Motor neuron (in vitro differentiated cells): ENCODE measurements at places on chromosomes 7 and 10. TPM values are rescaled to one million over a fixed set of nuclear protein-coding genes. Genes with fewer than 3 reads are reported as not detected.
A peak's percentile ranks its signal among the peaks of the same experiment; 100 is the strongest.

DNA sequence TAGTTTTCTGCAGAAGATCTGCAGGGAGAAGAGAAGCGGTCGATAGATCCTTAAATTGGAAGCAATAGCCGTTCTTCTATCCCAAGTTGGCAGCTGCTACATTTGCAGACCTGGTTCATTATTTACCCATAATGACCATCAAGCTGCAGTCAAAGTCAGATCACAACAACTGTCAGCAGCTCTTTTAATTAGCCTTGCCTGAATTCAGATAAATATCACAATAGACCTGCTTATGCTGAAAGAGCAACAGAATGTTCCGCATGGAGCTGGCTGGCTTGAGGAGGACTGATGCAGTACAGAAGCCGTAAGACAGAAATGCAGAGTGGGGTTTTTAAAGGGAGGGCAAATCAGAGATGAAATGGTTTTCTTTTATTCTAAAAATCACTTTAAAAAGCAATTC is 109.4 kb downstream of the HIBADH start:
- ATAC-seq: no peak

GRCh38 chr10:57506414-57507094 is 761.1 kb downstream of the IPMK start:
- no peak for ATAC-seq

GRCh38 chr7:114854369-114854768 is 67.5 kb upstream of the MDFIC start:
- no peak for ATAC-seq

PNLIPRP3 gene
- total RNA-seq: not detected in 2 replicates

HPSE2 gene
- total RNA-seq: 0.34 and 0.42 TPM in 2 replicates

GRCh38 chr10:47109906-47110305 is 190.1 kb upstream of the GDF10 start:
- no peak for ATAC-seq

GRCh38 chr10:23174074-23174976 is 17.8 kb upstream of the PTF1A start:
- no peak for ATAC-seq

DNA sequence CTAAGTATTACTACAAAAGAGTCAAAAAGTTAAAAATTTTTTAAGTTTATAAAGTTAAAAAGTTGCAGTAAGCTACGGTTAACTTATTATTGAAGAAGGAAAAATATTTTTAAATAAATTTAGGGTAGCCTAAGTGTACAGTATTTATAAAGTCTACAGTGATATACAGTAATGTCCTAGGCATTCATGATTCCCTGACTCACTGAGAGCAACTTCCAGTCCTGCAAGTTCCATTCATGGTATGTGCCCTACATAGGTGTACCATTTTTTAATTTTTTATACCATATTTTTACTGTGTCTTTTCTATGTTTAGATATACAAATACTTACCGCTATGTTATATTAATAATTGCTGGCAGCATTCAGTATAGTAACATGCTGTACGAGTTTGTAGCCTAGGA is 92.3 kb downstream of the CTNNA3 start:
- no peak for ATAC-seq

GRCh38 chr7:30412782-30413504 is 65.6 kb downstream of the NOD1 start:
- ATAC-seq: peak; percentile 70

TMEM72 gene
- 0.68 and 1.2 TPM in 2 replicates for total RNA-seq

DNA sequence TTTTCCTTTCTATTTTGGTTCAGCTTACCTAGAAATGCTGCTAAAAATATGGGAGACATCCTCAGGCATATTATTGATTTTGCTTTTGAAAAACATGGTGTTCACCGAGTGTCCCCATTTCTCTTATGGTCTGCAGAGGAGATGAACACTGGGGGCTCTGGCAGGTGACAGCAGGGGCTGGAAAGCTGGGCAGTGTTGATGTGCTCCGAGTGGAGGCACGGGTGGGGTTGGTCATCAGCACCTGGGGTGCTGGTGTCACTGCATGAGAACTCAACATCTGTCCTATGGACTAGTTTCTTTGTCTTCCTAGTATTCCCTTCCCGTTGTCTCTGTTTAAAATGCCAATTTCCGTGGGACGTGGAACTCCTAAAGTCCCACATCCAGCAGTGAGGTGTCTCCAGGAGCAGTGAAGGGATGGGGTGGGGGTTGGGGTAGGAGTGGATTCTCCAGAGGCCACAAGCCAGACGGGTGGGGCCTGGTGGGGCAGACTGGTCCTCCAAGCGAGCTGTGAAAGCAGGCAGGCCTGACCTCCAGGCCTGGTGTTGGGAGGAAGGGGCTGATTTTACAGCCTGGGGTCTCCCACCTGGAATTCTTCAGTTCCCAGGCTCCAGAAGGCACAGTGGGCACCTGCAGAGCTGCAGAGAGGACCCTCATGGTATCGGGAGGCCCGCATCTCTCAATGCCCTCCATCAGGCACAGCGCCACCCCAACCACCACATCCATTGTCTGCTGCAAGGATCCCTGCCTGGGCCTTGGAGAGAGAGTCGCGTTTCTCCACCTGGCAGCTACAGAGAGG is 24.4 kb downstream of the ZNF775 start:
- no peak for ATAC-seq

DNA sequence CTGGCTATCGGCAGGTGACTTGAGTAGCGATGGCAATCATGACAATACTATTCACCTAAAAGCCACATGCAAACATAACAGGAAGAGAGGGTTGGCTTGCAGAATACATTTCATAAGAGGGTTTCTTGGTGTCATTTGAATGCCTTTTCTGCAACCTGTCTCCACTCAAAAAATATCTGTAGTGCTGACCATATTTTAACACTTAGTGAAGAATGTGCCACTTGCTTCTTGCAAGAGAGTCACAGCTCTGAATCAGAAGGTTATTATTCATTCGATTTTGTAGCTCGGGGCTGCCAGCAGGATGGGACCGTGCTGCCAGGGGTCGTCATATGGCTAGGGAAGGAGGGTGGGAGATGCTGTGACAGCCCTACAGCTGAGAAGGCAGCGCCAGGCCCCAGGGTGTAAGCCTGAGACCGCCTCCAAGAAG is 152.0 kb upstream of the PITRM1 start:
- ATAC-seq: peak; percentile 56

GRCh38 chr10:63005246-63005645 is 127.9 kb upstream of the NRBF2 start:
- ATAC-seq: no peak

DNA sequence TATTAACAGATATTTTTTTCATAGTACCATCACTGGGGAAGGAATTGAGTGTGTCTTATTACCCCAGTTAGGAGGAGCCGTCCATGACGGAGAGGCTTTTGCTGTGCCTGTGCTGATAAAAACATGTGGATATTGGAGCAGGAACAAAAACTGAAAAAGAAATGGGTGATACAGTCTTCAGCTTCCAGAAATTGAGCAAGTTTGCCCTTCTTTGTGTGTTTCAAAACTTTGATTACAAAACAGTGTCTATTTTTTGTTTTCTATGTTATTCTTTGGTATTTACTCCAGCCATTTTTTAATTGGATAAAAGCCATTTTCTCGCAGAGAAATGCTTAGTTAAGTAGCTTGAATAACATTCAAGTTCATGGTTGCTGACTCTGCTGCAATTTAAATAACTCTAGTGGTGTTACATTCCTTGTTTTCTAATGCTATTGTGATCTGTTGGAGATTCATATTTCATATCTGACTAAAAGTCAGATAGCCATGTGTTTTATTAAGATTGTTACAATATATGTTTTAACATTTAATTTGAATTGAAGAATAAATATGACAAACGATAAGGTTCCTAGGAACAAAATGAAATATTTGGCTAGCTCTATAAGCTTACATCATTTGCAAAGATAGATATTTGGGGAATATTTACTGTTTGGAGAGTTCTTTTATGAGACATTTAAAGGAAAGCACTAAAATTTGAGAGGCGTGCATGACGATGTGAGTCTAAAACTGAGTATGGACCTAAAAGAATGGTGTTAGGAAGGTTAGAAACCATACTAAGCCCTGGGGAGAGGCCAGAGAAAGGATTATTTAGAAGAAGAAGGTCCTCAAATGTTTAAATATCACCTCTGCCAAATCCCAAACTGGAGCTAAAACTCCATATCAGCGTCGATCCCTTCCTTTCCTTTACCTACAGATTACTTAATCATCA is 747.3 kb upstream of the CELF2 start:
- ATAC-seq: no peak

GRCh38 chr10:19956516-19957032 is 140.3 kb downstream of the PLXDC2 start:
- no peak for ATAC-seq

DNA sequence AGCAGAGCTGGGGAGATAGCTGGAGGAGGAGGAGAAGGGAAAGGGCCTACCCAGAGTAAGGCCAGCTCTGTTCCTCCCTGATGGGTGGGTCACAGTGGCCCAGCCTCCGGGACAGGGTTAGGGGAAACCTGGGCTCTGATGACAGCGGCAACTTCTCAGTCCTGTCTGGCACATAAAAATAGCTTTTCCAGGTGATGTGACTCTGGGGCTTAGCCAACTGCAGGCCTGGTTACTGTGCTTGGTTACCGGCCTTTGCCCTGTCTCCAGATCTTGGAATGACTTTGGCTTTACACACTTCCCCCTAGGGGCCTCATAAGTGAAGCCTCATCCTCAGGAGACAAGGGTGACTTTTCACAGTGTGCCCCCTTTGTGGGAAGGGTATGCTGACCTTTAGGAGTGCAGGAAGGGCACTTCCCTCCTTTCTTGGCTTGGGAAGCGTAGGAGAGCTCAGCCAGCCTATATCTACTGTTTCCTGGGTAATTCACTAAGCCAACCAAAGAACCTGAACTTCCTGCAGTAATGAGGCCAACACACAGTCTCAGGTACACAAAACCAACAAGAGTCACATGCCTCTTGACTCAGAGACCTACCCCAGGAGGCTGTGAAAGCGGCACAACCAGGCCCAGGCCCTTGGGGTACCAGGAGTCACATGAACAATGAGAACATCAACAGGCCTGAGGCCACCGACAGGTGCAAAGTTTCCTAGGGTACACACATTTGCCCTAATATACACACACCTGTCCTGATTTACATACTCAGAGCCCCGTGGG is 11.7 kb upstream of the HILPDA start:
- no peak for ATAC-seq

ATP6V0E2 gene
- total RNA-seq: 107 and 114 TPM in 2 replicates

PPP1R3C gene
- total RNA-seq: 38.6 and 41.6 TPM in 2 replicates

- ATAC-seq: no peak
Measured at GRCh38 chr7:143877098-143877497, 24.9 kb downstream of the TCAF1 start.

GRCh38 chr7:84384417-84384816 is 189.8 kb upstream of the SEMA3A start:
- ATAC-seq: no peak

ADAM8 gene
- total RNA-seq: 0.94 and 1.8 TPM in 2 replicates

CAV2 gene
- total RNA-seq: 15.0 and 17.2 TPM in 2 replicates

- no peak for ATAC-seq
Measured at GRCh38 chr7:50448823-50449222, 1.3 kb downstream of the FIGNL1 start.

UCMA gene
- total RNA-seq: not detected in 2 replicates

DNA sequence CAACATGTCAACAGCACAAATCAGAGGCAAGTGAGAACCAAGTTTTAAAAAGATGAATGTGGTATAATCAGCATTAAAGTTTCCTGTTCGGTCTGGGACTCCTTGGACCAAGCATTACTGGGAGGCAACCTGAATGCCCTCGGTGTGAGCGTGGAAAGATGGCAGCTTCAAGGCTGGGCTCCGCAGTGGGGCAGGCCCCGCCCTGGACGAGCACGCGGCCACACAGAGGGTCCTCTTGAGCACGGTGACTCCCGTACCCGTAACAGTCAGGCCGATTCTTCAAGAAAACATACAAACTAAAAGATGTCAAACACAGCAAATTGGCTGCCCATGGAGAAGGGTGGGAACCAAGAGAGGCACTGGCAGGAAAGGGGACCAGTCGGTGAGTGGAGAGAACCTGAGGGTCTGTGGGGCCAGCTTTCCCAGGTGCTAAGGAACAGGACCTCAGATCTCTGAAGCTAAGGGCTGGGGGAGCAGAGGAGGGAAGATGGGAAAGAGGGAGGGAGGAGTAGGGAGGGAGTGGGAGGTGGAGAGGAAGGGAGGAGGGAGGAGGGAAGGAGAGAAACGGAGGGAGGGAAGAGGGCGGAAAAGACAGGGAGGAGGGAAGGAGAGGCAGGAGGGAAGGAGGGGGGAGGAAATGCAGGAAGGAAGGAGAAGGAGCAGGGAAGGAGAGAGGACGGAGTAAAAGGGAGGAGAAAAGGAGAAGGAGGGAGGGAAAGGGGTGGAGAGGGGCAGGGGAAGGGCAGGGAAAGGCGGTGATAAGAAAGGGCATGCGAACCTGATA is 71.2 kb upstream of the FAM20C start:
- ATAC-seq: no peak

DNA sequence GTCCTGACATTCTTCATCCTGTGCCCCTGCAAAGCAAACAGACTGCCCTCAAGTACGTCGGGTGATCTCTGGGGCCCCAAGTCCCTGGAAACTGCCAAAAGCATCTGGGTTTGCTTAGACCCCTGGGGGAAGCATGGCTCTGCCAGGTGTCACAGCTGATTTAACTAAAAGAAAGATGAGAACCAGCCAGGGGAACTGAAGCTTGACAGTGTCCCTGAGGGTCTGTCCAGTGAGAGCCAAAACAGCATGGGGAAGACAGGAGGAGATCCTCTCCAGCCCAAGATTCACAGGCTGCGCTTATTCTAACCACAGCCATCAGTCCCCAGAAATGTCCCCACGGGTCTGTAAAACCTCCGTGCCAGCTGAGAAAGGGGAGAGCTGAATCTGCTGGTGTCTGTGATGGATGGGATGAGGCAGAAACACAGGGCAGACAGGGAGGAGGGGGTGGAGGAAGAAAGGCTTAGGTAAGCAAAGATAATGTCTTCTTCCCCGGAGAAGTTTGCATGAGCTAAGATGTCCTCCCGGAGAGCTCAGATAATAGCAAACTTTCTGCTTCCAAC is 21.3 kb downstream of the CCDC3 start:
- no peak for ATAC-seq

DNA sequence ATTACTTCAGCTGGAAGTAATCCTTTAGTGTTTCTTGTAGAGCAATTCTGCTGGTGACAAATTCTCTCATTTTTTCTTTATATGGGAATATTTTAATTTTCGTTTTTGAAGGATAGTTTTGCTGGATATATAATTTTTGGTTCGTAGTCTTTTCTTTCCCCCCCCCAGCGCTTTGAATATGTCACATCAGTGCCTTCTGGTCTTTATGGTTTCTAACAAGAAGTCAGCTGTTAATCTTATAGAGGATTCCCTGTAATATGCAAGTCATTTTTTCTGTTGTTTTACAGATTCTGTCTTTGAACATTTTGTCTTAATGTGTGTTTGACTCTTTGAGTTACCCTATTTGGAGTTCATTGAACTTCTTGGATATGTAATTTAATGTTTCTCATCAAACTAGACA is 96.3 kb downstream of the SDK1 start:
- no peak for ATAC-seq

PRSS37 gene
- 0.23 and 0.47 TPM in 2 replicates for total RNA-seq

- ATAC-seq: no peak
Measured at GRCh38 chr7:38542156-38542555, 89.0 kb downstream of the AMPH start.

CUBN gene
- total RNA-seq: 1.3 TPM in 2 replicates

RHEB gene
- total RNA-seq: 134 and 163 TPM in 2 replicates

GRCh38 chr7:47873762-47874161 is 74.5 kb downstream of the PKD1L1 start:
- ATAC-seq: peak; percentile 23

TRPV5 gene
- 0.14 TPM in 1 of 2 replicates, not detected in the other for total RNA-seq

ZNF503 gene
- 16.0 and 27.3 TPM in 2 replicates for total RNA-seq
